ENCODE measurements at places on chromosomes 7 and 10.

GRCh38 chr10:48508791-48509772 lies 95.8 kb downstream of the ARHGAP22 start:
- no peak for DNase-seq

GRCh38 chr10:2731940-2732339 lies 335.4 kb upstream of the PFKP start:
- DNase-seq = no peak

GRCh38 chr10:83075016-83075814 lies 1064.1 kb upstream of the GHITM start:
- DNase-seq = peak; percentile 74

GRCh38 chr7:110061387-110061786 lies 1029.5 kb upstream of the LRRN3 start:
- no peak for DNase-seq

DNA sequence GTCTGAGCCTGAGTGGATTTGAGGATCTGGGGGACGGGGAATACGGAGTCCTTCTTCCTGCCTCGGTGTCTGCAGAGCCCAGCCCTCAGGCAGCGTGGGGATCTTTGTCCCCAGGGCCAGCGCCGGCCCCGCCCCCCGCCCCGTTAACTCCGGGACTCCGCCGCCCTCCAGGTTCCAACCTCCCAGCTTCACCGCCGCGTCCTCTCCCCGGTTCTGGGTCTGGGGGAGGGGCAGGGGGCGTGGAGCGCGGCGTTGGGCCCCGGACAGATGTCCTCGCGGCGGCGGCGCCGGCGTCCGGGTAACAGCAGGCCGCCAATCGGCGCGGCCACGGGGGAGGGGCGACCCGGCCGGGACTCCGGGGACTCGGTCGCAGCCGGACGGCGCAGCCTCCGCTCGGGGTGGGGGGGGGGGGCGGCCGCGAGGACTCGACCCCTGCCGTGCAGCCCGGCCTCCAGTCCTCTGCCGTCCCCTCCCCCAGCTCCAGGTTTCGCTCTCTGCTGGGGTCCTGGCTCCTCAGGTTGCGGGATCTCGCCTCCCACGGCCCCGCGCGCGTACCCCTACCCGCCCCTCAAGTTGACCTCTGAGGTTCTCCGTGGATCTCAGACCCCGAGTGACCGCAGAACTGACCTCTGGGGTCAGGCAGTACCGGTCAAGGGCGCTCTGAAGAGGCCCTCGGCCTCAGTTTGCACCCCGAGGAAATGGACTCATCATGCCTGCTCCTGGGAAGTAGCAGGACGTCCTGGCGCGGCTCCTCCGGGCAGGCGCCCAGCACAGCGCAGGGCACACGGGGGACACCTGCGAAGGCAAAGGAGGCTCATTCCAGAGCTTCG lies 2.3 kb upstream of the ELFN1 start:
- no peak for DNase-seq

DNA sequence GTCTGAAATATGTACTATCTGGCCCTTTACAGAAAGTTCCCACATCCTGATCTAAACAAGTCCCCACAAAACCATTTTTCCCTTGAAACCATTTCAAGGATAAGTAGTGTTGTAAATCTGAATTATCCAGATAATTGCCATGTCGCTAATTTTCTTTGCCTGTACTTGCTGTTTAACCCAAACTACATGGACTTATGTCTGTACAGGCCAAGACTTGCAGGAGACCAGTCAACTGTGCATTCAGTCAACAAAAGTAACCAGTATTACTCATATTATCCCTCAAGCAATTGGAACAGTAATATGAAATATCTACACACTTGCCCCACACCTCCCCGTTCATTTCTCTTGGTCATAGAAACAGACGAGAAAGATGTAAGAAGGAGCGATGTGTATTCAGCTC lies 347.8 kb upstream of the NFE2L3 start:
- DNase-seq = no peak

DNA sequence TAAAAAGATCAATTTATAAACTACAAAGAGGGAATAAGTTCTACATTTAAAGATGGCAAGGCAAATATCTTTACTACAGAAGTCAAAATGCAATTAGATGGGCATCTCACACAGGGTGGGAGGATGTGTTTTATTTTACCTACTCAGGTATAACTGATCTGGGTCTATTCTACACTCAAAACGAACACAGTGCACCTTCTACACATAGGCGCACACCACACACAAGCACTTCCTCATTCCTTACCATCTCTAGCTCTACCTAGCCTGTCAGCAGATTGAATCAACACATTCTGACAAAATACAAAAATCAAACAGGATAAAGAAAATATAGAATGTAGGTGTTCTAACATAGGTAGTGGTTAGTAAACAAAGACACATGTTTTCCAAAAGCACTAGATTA lies 64.8 kb downstream of the SGCE start:
- DNase-seq = no peak

DNA sequence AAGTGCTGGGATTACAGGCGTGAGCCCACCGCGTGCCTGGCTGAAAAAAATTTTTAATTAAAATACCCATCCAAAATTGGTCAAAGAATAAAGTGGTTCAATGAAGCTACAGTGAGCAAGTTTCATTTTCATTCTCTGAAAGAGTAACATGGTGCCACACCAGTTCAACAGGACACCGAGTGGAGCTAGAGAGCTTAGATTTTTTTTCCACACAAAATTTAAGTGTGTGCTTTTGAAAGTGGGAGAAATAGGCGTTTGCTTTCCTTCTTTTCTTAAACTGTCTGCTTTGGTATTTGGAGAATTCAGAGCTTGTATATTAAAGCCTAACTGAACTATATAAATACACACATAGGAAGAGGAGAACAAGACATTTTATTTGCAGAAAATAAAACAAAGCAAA lies 43.4 kb downstream of the BPGM start:
- peak; percentile 64 for DNase-seq

DNA sequence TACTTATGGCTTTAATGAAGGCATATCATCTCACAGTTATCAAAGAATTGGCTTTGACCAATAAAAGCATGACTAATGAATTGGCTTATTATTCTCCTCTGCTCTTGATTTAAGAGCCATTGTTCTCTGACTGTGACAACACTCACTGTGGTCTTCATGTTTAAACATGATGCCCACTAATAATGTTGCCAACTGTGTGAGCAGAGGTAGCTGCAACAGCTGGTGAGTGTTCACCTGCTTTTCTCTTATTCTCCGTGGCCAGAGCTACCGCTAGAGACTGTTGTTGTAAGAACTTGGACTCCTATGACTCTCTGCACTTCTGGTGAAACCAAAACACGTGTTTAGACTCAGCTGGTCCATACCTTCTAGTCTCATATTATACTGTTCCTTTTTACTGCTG lies 335.9 kb downstream of the XPNPEP1 start:
- no peak for DNase-seq

DNA sequence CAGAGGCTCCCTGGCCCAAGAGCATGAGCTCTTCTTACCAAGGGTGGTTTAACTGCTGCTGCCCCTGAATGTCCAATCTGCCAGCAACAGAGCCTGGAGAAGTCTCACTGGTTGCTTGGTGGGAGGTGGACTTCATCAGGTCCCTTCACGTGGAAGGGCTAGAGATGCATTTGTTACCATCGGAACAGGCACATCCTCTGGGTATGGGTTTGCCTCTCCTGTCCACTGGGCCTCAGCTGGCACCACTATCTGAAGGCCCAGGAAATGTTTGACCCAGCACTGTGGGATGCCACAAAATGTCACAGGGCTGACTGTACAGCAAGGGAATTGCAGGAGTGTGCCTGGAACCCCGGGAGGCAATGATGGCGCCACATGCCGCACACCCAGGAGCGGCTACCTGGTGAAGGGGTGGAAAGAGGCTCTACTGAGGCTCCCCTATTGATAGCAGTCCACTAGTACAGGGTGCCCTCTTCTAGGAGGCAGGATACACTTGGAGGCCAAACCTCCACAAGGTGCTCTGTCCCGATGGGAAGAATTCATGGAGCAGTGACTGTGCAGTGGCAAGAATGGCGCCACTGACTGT lies 603.1 kb upstream of the MGMT start:
- DNase-seq = no peak

GRCh38 chr10:80664071-80664680 lies 126.5 kb downstream of the SH2D4B start:
- peak; percentile 45 for DNase-seq

- peak; percentile 15 for DNase-seq
Measured at GRCh38 chr10:25556457-25556856, 377.6 kb upstream of the MYO3A start.

- DNase-seq = no peak
Measured at GRCh38 chr7:98240961-98241673, 10.9 kb downstream of the TECPR1 start.

GRCh38 chr10:3774814-3775695 lies 10.0 kb downstream of the KLF6 start:
- DNase-seq = peak; percentile 39

- DNase-seq = no peak
Measured at GRCh38 chr10:16957038-16957437, 139.8 kb upstream of the RSU1 start.
